Cardiac muscle cell (in vitro differentiated cells and primary cell): ENCODE measurements at places on chromosomes 3 and 15. TPM values are rescaled to one million over a fixed set of nuclear protein-coding genes. Genes with fewer than 3 reads are reported as not detected.

GRCh38 chr3:110799271-110799670 lies 272.3 kb upstream of the NECTIN3 start:
- DNase-seq = peak; percentile 19

- peak; percentile 39 for DNase-seq
Measured at GRCh38 chr3:133124511-133124910, 86.3 kb downstream of the TMEM108 start.

Gene RAB6B
- 2.4 and 2.6 TPM in 2 replicates for total RNA-seq

GRCh38 chr15:57044072-57044702 lies 125.7 kb downstream of the TCF12 start:
- DNase-seq = no peak

- peak; percentile 68 for DNase-seq
Measured at GRCh38 chr3:149620291-149621020, 37.4 kb downstream of the WWTR1 start.

Gene TPRA1
- total RNA-seq = 41.0 and 43.3 TPM in 2 replicates

DNA sequence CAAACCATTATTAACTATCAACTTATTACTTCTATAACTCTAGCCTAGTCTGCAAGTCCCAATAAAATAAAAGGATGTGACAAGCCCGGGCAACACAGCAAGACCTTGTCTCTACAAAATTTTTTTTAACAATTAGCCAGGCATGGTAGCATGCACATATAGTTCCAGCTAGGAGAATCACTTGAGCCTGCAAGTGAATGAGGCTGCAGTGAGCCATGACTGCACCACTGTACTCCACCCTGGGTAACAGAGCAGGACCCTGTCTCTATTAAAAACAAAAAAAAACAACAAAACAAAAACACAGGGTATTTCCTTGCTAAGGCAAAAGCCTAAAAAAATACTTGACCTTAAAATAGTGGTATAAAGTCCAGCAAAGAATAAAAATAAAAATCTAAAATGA lies 31.4 kb downstream of the ANKRD28 start:
- DNase-seq = no peak

- no peak for DNase-seq
Measured at GRCh38 chr15:89524184-89524583, 27.8 kb upstream of the RHCG start.

Gene OR5H15
- total RNA-seq = not detected in 2 replicates

DNA sequence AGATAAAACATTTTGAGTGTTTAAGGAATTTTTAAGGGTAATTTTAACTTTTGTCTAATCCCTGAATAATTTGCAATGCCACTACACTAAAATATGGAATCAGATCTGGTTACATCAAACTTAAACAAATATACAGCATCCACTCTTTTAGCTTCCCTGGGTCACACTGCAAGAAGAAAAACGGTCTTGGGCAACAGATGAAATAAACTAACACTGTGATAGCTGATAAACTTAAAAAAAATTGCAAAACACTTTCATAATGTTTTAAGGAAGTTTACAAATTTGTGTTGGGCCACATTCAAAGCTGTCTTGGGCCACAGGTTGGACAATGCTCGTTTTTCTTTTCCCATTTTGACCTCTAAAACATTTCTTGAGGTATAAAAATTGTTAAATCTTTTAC lies 34.3 kb downstream of the CCDC66 start:
- peak; percentile 40 for DNase-seq

Gene ADAMTS17
- 0.69 and 5.5 TPM in 2 replicates for total RNA-seq

- no peak for DNase-seq
Measured at GRCh38 chr15:62624547-62625378, 417.8 kb upstream of the TPM1 start.

Gene ANP32A
- total RNA-seq = 140 and 144 TPM in 2 replicates

Gene NCK1
- 22.6 and 30.3 TPM in 2 replicates for total RNA-seq
